Esophagus squamous epithelium (tissue), 5 donors: ENCODE measurements at places on chromosomes 3 and 15.

GRCh38 chr3:100093831-100094230 is 20.5 kb downstream of the FILIP1L start:
- DNase-seq, result no peak

DNA sequence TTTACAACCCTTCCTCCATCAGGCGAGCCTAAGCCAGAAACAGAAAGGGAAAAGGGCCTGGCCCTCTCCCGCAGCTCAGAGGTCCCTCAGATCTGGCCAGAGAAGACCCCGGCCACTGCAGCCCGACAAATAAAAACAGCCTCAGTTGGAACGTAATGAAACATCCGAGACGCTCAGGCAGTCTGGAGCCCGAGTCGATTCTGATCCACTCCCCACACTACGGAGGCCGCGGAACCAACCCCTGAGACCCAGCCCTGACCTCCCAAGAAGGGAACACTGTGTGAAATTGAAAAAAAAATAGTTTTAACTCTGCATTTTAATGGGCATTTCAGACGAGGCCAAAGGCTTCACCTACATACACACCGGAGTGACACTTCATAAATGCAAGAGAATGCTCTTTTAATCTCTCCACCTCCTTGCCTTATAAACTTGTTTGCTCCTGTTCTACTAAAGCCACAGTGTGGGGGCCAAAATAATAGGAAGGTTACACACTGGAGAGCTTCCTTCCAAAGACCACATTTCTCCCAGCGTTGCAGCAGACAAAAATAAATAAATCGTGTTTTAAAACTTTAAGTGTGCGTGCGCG is 3.7 kb downstream of the MEIS2 start:
- DNase-seq, result no peak

GRCh38 chr3:127750226-127751031 is 71.9 kb downstream of the MGLL start:
- DNase-seq, result no peak

- DNase-seq, result no peak
Observed at GRCh38 chr15:100334905-100335304, 6.9 kb downstream of the ADAMTS17 start.

DNA sequence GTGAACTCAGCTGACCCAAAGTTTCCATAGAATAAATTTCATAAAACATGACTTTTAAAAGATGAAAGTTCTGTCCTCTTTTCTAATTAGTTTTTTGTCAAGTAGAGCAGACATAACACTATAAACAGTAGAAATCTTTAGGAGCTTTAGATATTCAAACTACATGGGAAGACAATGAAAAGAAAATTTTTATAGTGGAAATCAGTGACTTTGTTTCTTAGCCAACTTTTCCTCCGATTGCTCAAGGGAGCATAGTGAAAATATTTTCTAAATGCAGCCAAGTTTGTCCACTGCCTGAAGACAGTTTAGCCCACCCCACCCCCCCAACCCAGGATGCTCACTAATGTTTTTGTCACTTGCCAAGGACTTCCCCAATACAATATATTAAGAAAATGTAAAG is 114.9 kb downstream of the PLD1 start:
- DNase-seq, result no peak

DNA sequence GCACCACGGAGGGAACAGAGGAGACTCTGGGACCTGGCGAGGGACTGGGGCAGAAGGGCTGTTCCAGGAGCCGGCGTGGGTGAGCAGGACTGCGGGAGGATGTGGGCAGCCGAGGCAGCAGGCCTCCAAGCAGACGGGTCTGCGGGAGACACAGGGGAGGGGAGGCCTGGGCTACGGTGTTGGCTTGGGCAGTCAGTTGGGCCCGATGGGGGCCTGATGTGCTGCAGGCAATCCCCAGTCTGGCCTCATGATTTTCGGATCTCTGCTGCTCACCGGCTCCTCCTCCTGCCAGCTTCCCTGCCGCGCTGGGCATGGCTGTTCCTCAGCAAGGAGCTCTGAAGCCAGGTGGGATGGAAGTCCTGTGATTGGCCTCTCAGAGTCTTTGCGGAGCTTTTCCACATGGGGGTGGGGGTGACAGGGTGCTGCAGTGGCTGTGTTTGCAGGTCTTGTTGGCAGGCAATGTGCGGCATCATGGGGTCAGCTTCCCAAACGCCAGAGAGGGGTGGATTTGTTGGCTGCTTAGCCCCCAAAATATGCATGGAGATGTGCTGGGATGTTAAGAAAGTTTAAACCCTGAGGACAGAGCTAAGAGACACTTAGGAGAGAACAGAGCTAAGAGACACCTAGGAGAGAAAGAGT is 19.3 kb downstream of the MINAR1 start:
- no peak for DNase-seq

- DNase-seq, result no peak
Observed at GRCh38 chr3:175546115-175546514, 687.0 kb downstream of the NAALADL2 start.

GRCh38 chr15:67564968-67565345 is 22.5 kb downstream of the MAP2K5 start:
- DNase-seq, result no peak

- no peak for DNase-seq
Observed at GRCh38 chr3:8385848-8386620, 115.6 kb upstream of the LMCD1 start.
